ENCODE measurements at places on chromosomes 11 and 22.
A peak's percentile ranks its signal among the peaks of the same experiment; 100 is the strongest.

DNA sequence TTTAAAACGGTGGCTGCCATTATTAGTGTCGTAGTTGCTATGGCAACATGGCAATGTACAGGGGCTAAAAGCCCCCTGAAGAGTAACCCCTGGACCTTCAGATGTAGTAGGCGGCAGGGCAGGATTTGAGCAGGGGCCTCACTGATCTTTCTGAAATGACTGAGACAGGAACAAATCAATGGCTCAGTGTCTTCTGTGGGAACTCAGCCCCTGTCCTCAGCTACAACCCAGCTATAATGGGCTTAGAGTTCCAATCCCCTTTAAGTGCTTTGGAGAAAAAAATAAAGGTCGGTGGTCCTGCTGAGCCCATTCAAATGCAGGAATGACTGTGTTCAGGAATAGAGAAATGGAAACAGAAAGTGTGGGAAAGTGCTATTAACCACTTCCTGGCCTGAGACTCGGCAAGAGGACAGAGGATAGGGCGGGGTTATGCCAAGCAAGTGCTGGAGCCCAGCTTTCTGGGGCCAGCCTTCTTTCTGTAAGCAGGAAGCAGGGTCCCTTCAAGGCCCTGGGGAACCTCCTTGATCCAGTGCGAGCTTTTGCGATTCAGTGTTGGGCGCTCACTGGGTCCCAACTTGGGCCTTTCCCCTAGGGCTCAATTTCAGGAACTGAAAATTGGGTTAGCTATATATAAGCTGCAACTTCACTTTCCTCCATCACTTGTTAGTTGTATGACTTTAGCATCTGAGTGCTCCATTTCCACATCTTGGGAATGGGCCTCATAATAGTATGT lies 6.1 kb upstream of the CD82 start:
- DNase-seq = no peak

- DNase-seq = no peak
Measured at GRCh38 chr11:45048313-45048841, 97.7 kb upstream of the TP53I11 start.

DNA sequence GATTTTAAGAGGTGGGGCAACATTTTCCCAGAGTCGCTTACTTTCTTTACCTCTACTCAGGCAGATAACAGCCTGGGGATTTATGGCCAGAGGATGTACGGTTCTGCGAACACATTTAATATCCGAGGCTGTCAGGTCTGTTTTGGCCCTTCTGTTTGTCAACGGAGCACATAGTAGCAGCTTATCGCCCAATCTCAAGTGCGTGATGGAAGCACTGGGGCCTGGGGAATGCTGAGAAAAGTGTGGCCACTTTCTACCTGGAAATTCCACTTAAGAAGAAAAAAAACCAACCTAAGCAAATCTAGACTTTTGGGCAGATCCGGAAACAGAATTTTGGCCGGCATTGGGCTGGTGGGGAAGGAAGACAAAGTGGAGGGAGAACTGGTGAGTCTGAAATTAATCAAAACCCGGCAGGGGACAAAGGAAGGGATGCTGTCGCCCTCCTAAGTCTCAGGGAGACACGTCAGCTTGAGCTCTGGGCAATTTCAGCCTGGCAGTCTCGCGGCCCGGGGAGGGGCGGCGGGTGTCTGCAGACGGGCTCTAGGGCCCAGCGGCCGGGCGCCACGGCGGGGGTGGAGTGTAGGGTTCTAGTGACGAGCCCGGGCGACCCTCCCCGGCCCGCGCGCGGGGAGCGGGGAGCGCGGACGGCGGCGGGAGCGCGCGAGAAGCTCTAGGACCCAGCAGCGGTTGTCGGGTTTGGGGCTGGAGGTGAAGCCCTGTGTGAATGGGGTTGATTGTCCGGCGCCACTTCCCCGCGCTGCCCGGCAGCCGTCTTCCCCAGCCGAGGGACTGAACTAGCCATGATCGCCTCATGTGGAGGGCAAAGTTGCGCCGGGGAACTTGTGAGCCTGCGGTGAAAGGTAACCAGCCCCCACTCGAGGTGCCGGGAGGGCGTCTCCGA lies at the start of gene AMOTL1:
TSS of gene AMOTL1 (plus strand) at position 656 of the 901 bp plus-strand sequence. CDS start at position 812, 156 bp downstream.
- peak; percentile 50 for DNase-seq

DNA sequence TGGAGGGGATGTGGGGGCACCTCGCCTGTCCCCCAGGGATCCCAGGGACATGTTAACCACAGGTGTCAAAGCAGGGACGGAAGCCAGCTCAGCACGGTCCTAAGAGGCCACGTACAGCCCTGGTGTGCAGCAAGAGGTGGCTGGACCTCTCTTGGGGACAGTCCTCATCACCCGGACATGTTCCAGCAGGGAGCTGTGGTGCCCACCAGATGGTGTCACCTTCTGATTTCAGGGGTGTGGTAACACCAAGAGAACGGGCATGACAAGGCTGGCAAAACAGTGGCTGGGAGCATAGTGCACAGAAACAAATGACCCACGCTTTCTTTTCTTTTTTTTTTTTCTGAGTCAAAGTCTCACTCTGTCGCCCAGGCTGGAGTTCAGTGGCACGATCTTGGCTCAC lies 25.6 kb upstream of the COMT start:
- DNase-seq = no peak

DNA sequence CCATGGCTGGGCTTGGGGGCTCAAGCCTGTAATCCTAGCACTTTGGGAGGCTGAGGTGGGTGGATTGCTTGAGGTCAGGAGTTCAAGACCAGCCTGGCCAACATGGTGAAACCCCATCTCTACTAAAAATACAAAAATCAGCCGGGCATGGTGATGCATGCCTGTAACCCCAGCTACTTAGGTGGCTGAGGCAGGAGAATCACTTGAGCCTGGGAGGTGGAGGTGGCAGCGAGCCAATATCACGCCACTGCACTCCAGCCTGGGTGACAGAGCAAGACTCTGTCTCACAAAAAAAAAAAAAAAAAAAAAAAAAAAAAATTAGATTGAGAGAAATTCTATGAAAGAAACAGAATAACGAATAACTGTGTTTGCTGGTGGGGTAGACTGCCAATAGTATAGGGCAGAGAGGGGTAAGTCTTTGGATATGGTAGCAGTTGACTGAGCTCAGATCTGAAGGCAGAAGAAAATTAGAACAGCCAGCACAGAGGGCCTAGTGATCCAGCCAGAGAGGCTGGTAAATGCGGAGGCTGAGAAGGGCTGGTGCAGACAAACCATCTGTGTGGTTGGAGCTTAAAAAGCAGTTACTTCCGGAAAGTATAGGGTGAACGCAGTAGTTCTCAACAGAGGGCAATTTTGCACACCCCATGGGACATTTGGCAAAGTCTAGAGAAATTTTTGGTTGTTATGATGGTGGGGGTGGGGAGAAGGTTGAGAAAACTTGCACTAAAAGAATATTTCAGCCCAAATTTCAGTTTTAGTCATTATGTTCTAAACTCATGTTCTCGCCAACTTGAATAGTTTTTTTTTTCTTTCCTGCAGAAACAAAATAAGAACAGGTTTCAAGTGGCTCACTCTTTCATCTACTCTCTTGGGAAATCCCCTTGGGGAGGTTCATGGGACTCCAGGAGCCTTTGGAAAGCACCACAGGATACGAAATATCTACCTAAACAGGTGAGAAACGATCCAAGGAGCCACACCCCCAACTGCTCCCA lies 1.6 kb upstream of the HORMAD2 start:
- DNase-seq = no peak

DNA sequence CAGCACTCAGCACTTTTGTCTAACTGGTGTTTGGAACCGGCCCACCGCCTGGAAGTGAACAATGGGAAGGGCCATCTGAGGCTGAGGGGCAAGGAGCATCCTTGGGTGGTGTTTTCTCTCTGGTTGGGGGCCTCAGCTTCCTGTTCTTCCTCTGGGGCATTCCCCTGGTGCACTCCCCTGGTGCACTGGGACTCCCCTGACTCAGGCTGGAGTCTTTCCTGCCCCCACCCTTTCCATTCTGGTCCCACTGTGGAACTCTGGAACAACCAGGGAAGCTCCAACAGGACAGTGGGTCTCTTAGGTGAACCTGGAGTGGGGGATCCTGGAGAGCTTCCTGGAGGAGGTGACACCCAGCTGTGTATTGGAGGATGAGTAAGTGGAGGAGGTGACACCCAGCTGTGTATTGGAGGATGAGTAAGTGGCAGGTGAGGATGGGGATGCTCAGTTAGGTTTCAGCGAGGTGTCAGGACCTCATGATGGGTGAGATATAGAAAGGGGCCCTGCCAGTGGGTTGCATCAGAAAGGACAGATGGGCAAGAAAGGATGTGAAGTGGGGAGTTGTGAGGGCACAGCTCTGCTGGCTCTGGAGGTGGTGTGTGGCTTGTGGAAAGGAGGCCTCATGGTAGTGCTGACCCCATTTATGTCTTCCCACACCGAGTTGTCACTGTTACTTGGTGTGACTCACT lies 132.1 kb downstream of the OSBP2 start:
- no peak for DNase-seq

GRCh38 chr11:36409152-36409816 lies 100.8 kb downstream of the TRAF6 start:
- DNase-seq = no peak

DNA sequence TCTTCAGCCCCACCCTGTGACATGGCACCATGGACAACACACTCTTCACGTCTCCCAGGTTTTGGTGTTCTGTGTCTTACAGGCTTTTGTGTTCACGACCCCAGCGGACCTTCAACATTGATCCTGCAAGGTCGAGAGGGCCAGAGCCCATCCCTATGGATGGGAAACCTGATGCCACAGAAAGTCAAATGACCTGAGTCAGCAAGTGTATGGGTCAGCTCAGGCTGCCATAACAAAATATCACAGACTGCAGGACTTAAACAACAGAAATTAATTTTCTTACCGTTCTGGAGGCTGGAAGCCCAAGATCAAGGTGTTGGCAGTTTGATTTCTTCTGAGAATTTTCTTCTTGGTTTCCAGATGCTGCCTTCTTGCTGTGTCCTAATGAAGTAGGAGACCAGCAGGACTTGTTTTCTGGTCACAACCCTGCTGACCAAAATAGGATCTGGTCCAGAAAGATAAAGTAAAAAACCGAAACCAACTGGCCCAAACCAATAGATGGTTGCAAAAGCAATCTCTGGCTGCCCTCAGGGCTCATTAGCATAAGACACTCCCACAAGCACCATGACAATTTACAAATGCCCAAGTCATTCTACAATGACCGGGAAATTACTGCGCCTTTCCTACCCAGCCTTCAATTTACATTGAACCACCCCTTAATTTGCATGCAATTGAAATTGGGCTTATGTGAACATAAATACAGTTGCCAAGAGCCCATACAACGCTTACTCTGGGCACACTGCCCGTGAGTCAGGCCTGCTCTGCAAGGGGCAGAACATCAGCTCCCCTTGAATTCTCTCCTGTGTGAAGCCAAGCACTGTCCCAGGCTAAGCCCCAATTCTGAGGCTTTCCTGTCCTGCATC lies 113.9 kb downstream of the RPS6KA4 start:
- no peak for DNase-seq

DNA sequence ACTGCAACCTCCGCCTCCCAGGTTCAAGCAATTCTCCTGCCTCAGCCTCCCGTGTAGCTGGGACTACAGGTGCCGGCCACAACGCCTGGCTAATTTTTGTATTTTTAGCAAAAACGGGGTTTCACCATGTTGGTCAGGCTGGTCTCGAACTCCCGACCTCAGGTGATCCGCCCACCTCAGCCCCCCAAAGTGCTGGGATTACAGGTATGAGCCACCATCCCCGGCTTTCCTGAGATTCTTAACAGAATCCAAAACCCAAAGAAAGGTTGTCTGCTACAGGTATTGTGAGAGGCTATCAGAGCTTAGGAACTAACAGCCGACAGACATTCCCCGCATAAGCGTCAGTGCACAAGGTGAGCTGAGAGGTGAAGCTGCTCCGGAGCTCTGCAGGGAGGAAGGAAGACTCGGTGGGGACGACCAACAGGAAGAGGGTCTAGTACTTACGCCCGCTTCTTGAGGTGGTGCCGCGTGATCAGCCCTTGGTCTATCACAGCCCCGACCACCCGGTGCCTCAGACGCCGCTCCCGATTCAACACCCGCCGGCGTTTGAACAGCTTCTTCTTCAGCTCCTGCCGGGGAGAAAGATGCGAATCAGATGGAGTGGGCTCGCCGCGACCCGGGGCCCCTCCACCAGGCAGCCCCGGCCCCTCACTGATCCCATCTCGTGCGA lies 470 bp downstream of the C11orf98 start:
- no peak for DNase-seq

GRCh38 chr11:77436506-77436905 lies 37.4 kb downstream of the PAK1 start:
- DNase-seq = no peak

- no peak for DNase-seq
Measured at GRCh38 chr11:47997063-47998053, 17.0 kb downstream of the PTPRJ start.

DNA sequence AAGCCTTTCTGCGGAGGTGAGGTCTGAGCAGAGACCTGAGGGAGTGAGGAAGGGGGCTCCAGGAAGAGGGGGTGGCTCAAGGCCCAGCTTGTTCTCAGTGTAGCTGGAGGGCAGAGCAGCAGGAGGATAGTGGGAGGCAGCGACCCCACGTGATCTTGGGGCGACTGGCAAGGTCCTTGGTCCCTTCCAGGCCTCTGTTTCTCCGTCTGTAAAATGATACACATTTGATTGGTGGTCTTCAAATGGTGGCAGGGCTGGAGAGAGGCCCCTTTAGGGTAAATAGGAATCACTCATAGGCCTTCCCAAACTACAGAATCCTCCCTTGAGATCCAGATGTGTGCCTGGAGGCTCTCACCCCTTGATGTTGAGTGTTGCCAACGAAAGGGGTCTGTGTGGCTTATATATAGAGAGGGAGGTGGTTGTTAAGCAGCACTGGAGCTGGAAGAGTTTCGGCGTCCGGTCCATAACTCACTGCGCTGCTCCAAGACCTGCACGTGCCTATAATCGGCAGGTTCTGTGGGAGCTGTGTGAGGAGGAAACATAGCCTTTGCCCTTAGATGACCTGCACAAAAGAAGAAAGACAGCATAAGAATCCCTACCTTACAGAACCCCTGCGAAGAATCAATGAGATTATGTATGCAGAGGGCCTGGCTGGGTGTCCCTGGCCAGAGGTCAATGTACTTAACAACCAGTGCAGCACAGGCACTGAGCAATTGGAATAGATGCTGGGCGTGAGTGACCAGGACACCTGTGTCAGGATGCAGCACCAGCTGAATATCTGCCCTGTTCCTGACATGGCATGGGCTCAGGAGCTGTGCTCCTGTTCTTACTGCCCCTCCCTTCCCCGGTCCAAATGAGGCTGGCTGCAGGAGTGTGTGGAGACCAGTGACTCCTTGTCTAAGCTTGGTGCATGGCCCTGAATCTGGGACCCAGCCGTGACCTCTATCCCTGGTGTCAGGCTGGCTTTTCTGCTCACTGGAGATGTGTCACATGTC lies 28.7 kb downstream of the OTOG start:
- no peak for DNase-seq

- DNase-seq = no peak
Measured at GRCh38 chr11:36374726-36375125, 78.6 kb downstream of the PRR5L start.

All from omental fat pad (tissue), 4 donors.